ENCODE measurements at places on chromosomes 1 and 21.

- peak; percentile 37 for DNase-seq
Observed at GRCh38 chr1:107140703-107141490, at the start of gene NTNG1. Gene NTNG1 (plus strand): TSS chr1:107141039.

GRCh38 chr1:206419783-206420182, 50.5 kb upstream of the IKBKE start:
- no peak for DNase-seq

DNA sequence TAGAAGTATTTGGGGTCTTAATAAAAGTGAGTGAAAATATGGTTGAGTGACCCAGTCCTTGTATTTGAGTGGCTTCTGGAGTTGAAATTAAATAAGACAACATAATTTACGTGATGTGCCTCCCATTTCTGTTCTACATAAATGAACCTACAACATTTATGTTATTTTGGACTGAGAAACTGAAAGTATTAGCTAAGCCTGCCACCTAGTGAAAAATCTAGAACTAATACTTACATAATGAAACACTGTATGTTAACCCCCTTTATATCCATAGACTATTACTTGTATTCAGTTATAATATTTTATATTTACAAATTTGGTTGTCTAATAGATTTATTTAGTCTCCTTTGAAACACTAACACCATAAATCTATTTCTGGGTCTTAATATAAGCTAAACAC, 298.9 kb downstream of the KCNT2 start:
- DNase-seq, result no peak

GRCh38 chr1:19643602-19644394, at the start of gene NBL1:
Gene NBL1 (plus strand): TSS chr1:19644311. CDS start chr1:19655031, 10,720 bp downstream.
- peak; percentile 66 for DNase-seq
